ENCODE measurements at places on chromosomes 3 and 15.

GRCh38 chr3:12991861-12992281, 81.4 kb downstream of the IQSEC1 start:
- no peak for DNase-seq

GRCh38 chr3:178072391-178073305, 463.6 kb upstream of the KCNMB2 start:
- no peak for DNase-seq

DNA sequence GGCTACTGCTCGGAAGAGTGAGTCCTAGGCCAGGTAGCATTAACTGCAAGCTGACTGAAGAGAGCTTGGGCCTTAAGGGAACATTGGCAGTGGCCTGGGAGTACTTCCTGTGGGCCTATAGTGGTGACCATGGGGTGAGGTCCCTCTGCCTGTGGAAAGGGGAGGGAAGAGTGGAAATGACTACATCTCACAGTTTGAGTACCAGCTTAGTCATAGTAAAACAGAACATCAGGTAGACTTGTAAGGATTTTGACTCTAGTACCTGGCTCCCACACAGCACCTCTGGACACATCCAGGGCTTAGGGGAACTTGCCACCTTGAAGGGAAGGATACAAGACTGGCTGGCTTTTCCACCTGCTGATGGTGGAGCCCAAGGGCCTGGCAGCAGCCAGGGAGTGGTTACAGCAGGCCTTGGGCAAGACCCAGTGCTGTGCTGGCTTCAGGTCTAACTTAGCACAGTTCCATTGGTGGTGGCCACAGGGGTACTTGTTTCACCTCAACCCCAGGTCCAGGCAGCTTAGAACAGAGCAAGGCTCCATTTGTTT, 147.8 kb downstream of the SLC9A9 start:
- DNase-seq: no peak

DNA sequence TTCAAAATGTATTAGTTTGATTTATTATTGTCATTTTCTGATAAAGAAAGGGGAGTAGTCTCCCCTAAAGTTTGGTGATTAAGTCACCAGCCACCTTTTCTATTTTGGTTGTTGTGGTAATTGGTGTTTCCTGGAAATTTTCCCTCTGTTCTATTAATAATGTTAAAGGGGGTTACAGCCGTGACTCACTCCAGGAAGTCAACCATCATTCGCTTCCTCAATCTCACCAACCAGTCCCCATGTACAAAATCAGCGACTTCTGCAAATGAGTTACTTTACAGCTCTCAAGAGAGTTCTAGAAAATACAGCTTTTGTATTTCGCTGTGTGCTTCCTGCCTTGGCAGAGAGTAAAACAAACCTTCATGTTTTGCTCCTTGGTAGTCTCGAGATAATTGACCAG, 285.1 kb downstream of the LPP start:
- no peak for DNase-seq

GRCh38 chr15:41154412-41154811, 38.3 kb upstream of the INO80 start:
- no peak for DNase-seq

- DNase-seq: no peak
These were observed 84.0 kb upstream of the TRA2B start for GRCh38 chr3:186021673-186022362.

DNA sequence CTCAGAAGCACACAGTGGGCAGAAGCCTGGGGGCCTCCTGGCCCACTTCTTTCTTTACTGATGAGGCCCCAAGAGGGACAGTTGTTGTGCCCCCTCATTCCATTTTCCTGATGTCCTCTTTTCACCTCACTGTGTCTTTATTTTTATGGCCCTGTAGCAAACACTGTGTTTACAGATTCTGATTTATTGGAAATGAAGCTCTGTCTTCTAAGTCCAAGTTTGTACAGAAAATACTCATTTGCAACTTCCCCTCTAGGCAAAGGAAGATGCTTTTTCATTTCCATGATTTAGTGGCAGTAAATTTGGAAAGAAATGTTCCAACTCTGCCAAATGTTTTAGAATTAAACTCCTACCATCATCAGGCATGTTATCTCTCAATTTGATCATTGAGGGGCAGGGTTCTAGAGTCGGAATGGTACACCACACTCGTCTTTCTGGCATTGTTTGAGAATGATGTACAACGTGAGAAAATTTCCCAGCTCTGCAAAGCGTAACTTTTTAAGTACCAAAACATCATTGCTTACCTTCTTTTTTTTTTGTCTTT, 129.7 kb downstream of the ARNT2 start:
- DNase-seq: no peak

DNA sequence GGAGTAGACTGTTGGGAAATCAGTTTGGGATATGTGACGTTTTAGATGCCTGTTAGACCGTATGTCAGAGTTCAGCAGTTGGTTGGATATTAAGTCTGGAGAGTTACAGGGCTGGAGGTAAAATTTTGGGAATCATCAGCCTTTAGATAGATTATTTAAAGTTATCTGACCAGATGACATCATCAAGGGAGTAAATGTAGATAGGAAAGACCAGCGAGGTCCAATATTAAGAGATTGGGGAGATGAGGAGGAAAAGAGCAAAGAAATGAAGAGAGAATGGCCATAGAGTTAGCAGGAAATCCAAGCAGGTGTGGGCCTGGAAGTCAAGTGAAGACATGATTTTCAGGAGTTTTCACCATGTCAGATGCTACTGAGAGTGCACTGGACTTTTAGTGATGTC, 3.1 kb downstream of the NDUFB4 start:
- no peak for DNase-seq

DNA sequence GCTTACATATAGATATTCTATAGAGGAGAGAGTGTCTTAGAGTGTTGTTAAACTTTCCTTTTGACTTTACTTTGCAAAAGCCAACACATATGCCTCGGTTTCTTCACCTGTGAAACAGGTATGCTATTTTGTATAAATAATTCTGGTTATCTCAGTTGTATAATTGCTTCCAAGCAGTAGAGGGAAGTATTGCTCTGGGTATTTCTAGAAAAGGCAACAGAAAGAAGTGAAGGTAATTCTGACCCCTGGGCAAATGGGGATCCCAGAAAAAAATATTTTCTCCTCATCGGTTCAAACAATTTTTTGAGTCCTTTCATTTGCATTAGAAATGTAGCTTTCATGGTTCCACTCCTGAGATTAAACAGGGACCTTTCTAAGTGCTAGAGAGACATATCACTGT, 216.5 kb upstream of the SEMA6D start:
- no peak for DNase-seq

GRCh38 chr15:41018534-41018933, 65.3 kb downstream of the CHAC1 start:
- DNase-seq: no peak

- DNase-seq: no peak
These were observed 313.4 kb downstream of the RBMS3 start for GRCh38 chr3:29594261-29594660.

GRCh38 chr3:75089841-75090240, 475.4 kb upstream of the CNTN3 start:
- DNase-seq: no peak

DNA sequence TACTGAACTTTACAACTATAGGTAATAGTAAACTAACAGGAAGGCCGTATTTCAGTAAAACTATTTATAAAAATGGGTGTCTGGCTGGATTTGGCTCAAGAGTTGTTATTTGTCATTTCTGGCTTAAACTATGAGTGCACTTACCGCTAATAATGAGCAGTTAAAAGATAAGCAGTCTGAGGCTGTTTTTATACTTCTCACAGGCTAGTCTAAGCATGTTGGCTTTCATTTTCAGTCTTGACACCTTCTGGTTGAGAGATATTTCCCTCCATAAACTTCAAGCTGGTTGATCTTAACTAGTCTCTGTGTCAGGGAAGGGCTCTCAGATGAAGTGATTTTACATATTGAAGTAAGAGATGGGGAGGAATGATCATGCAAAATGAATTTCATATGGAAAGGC, 96.1 kb downstream of the RSRC1 start:
- no peak for DNase-seq

DNA sequence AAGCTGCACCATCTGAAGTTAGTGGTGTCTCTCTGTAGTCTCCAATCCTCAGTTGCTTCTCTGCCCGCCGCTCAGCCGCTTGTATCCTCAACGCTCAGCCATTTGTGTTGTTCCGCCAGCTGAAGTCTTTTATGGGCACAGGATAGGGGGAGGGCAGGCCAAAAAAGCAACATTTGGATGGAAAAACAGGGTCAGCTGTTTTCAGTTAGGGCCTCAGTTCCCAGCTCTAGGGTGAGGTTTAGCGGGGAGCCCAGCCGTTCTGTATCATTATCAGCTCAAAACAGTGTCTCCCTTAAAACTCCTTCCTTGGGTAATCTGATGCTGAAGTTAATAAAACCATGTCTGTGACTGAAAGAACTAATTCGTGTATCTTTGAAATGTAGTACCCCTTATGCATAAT, 329.5 kb upstream of the AZI2 start:
- no peak for DNase-seq

- DNase-seq: no peak
These were observed 1.9 kb upstream of the ADPGK start for GRCh38 chr15:72785432-72785831.

DNA sequence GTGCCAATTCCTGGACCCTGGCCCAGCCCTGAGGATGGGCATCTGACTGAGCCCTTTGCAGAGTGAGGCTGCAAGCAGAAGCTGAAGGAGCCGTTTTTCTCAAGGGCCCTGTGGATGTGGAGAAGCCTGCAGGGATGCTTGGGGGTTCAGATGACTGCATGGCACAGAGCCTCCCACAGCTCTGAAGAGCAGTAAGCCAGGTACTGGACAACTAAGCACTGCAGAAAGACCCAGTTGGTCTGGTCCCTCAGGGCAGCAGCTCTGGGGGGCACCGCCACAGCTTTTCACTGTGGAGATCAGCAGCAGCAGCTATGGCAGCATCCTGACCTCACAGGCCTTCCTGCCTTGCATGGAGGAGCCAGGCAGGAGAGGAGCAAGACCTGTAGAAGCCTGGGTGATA, 67.6 kb downstream of the CRYGS start:
- DNase-seq: no peak

- peak; percentile 77 for DNase-seq
These were observed 9.9 kb upstream of the CCDC54 start for GRCh38 chr3:107367353-107367752.

DNA sequence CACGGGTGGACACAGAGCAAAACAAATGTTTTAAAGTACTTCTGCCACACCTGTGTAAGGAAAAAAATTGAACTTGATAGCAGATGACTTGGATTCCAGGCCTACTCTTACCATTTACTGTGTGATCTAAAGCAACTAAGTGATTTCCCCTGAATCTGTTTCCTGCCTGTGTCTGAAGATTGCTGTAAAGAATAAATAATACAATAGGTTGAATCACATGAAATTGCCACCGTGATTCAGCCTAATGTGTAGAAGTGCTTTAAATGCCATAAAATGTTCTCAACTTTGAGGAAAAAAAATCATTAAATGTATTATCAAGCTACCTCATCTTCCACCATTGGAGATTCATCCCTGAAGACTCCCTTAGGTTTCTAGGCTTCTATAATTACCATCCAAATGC, 27.6 kb upstream of the NUDT16 start:
- no peak for DNase-seq

- no peak for DNase-seq
These were observed 86.7 kb downstream of the TBC1D5 start for GRCh38 chr3:17655743-17656142.

DNA sequence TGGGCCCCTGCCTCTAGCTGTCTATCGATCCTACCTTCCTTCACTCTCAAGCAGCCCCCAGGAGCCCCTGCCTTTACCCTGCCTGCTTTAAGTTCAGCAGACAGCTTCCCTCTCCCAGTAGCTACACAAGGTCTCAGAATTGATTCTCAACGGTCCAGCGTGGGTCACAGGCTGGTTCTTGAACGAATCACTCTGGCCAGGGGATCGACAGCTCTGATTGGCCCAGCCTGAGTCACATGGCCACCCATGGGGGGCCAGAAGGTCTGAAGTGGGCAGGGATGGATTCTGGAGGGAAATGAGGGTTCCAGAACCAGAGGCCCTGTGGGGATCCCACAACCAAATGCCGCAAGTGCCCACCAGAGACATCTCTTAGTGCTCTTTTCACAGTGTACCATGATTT, 23.7 kb upstream of the CCDC174 start:
- DNase-seq: no peak

DNA sequence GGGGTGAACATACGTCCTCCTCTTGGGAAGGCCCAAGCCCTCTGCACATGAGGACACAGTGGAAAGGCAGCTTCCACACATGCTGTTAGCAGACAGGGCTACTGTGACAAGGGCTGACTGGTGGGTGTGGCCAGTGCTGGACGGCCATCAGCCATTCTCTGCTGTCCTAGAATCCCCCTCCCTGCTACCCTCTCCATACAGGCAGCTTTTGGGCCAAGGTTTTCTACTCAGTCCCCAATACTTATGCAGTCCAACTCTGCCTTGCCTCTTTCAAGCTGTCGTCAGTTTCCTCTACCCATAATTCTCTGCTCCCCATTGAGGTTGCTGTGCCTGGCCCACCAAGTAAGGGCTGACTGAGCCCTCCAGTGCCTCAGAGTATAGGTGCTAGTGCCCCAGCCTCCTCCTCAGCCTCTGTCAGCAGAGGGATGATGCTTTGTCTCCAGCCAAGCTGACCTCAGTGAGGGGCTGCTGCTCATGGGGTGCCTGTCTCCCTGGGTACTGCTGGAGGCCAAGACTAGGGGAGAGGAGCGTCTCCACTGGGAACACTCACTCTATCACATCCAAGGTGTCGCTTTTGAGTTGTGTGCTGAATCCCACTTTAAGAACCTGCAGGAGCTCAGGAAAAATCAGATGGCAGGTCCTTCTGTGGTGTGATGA, 2.8 kb downstream of the LOXL1 start:
- no peak for DNase-seq

- no peak for DNase-seq
These were observed 68.2 kb downstream of the RYR3 start for GRCh38 chr15:33378866-33379480.
